ENCODE measurements at places on chromosomes 7 and 10. TPM values are rescaled to one million over a fixed set of nuclear protein-coding genes. Genes with fewer than 3 reads are reported as not detected.
A peak's percentile ranks its signal among the peaks of the same experiment; 100 is the strongest.

ZCWPW1 gene
- total RNA-seq, result 1.3 TPM

GRCh38 chr7:71661671-71662224 lies 529.8 kb downstream of the GALNT17 start:
- H3K4me3 ChIP-seq, result no peak overlapping the region
- H3K36me3 ChIP-seq, result no peaks in the 10 kb centered on the region
- no peaks in the 10 kb centered on the region for H3K4me1 ChIP-seq
- H3K27ac ChIP-seq, result no peak overlapping the region
- no peak for DNase-seq

GPR15LG gene
- total RNA-seq, result not detected

DNA sequence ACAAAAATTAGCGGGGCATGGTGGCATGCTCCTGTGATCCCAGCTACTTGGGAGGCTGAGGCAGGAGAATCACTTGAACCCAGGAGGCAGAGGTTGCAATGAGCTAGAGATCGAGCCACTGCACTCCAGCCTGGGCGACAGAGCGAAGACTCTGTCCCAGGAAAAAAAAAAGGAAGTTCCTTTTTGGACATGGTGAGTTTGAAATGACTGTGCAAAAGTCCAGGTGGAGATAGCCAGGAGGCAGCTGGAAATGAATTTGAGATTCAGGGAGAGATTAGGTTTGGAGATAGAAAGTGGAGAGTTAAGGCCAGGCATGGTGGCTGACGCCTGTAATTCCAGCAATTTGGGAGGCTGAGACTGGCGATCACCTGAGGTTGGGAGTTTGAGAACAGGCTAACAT lies 139.1 kb downstream of the MARCHF5 start:
- DNase-seq, result no peak
- no peak overlapping the region for H3K27ac ChIP-seq
- H3K27me3 ChIP-seq, result peaks cover 3% of the 10 kb centered on the region
- no peak overlapping the region for H3K4me3 ChIP-seq
- no peaks in the 10 kb centered on the region for H3K36me3 ChIP-seq

CPXM2 gene
- total RNA-seq, result not detected

GRCh38 chr7:34844936-34845665 lies 187.1 kb downstream of the NPSR1 start:
- H3K36me3 ChIP-seq, result no peaks in the 10 kb centered on the region
- peaks cover 46% of the 10 kb centered on the region for H3K27me3 ChIP-seq
- H3K4me3 ChIP-seq, result no peak overlapping the region
- H3K4me1 ChIP-seq, result no peaks in the 10 kb centered on the region
- no peak overlapping the region for H3K27ac ChIP-seq
- no peak for DNase-seq

DNA sequence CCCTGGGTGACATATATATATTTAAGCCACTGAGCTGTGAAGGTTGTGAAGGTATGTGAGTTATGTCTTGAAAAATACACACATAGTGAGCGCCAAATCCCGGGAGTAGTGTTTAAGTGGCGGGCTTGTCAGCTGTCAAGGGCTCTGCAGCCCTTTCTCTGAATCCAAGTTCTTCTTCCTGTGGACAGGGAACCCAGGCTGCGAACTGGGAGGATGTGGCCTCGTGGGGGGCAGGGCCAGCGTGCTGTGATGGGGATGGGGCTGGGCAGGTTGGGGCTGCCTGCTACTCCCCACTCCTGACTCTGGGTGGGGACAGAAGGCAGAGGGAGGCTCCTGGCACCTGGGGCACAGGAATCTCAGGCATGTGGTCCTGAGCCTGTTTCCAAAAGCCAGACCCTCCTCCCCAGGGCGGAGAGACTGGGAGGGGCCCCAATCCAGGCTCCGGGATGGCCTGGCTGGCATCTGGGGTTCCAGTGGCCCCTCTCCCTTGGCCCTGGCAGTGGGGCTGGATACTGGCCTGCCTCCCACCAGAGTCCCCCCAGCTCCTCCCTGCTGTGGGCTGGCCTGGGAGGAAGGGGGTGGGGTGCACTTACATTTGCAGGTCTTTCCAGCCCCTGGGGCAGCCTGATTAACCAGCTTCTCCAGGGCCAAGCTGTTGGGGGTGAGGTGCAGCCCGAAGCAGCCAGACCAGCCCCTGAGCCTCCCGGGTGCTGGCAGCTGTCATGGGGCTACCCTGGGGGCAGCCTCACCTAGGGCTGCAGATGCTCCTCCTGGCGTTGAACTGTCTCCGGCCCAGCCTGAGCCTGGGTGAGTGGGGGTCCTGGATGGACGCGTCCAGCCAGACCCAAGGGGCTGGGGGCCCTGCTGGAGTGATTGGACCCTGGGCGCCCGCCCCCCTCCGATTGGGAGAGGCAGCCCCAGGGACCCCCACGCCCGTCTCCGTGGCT lies at the start of gene UPK3B:
Gene UPK3B, plus strand, starts transcription at position 622 of the 947 bp plus-strand sequence. Its CDS starts 101 bp downstream, at position 723.
- no peaks in the 10 kb centered on the region for H3K27me3 ChIP-seq
- H3K36me3 ChIP-seq, result no peaks in the 10 kb centered on the region
- no peak within 1 kb of the TSS for H3K4me3 ChIP-seq
- H3K4me1 ChIP-seq, result peaks cover 7% of the 10 kb centered on the region

- peaks cover 5% of the 10 kb centered on the region for H3K36me3 ChIP-seq
- no peaks in the 10 kb centered on the region for H3K27me3 ChIP-seq
- DNase-seq, result no peak
- no peak overlapping the region for H3K4me3 ChIP-seq
- peaks cover 17% of the 10 kb centered on the region for H3K4me1 ChIP-seq
- no peak overlapping the region for H3K27ac ChIP-seq
These were observed 16.5 kb downstream of the CREB3L2 start for GRCh38 chr7:137985253-137985896.

GRCh38 chr10:70174058-70174741 lies 3.9 kb upstream of the SAR1A start:
- H3K4me3 ChIP-seq, result peak overlapping the region; percentile 40
- H3K27me3 ChIP-seq, result peaks cover 3% of the 10 kb centered on the region
- no peak for DNase-seq

GRCh38 chr10:68301790-68302502 lies 29.9 kb upstream of the HNRNPH3 start:
- no peak overlapping the region for H3K4me3 ChIP-seq
- no peak for DNase-seq
- no peaks in the 10 kb centered on the region for H3K36me3 ChIP-seq
- H3K27me3 ChIP-seq, result no peaks in the 10 kb centered on the region
- no peaks in the 10 kb centered on the region for H3K4me1 ChIP-seq

DNA sequence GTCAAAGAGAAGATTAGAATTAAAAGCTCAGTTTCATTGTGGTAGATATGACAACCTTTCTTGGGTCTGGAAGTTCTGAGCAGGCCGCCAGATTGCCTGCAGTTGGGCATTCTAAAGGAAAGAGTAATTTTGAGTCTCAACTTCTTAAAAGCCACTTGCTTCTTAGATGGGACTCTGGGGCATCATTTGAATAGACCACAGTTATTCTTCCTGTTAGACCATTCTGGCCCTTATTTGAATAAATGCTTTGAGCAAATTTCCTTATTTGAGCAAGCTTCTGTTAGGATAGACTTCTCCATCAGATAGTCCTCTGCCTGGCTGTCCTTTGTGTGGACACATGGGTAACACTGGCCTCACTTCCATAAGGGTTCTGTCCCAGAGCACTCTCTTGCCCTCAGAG lies 40.2 kb downstream of the SND1 start:
- peaks cover 18% of the 10 kb centered on the region for H3K4me1 ChIP-seq
- no peak overlapping the region for H3K4me3 ChIP-seq
- H3K27ac ChIP-seq, result no peak overlapping the region
- H3K36me3 ChIP-seq, result peaks cover 28% of the 10 kb centered on the region
- no peak for DNase-seq

GRCh38 chr7:112648781-112649180 lies 141.4 kb downstream of the TMEM168 start:
- no peaks in the 10 kb centered on the region for H3K4me1 ChIP-seq
- H3K4me3 ChIP-seq, result no peak overlapping the region
- H3K27me3 ChIP-seq, result peaks cover 15% of the 10 kb centered on the region
- DNase-seq, result no peak
- no peak overlapping the region for H3K27ac ChIP-seq

- no peaks in the 10 kb centered on the region for H3K36me3 ChIP-seq
- H3K4me1 ChIP-seq, result peaks cover 8% of the 10 kb centered on the region
- no peak overlapping the region for H3K27ac ChIP-seq
- H3K4me3 ChIP-seq, result no peak overlapping the region
These were observed 15.1 kb upstream of the SLC16A12 start for GRCh38 chr10:89550509-89550908.

DNA sequence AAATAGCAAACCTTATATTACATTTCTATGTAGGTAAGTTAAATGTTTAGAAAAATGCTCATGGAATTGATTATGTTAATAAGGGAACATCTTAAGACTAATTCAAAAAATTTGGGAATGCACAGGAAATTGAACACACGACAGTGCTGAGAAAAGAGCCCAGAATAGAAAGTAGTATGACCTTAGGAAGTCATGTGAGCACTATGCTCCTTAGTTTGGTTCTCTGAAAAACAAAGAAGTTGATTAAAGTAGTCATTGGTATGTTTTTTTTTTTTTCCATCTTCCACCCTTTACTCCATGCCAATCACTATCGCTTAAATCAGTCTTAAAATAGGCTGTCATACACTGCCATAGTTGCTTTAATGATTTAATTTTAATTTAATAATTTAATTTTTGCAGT lies 242.9 kb downstream of the ANKRD7 start:
- no peak for DNase-seq
- no peaks in the 10 kb centered on the region for H3K4me1 ChIP-seq
- no peak overlapping the region for H3K4me3 ChIP-seq
- H3K36me3 ChIP-seq, result no peaks in the 10 kb centered on the region

- H3K4me1 ChIP-seq, result peaks cover 58% of the 10 kb centered on the region
- H3K36me3 ChIP-seq, result peaks cover 11% of the 10 kb centered on the region
These were observed 18.7 kb downstream of the PRSS2 start for GRCh38 chr7:142789441-142789840.

- peak overlapping the region; percentile 7 for H3K4me3 ChIP-seq
- H3K4me1 ChIP-seq, result peaks cover 27% of the 10 kb centered on the region
- no peak for DNase-seq
- peak overlapping the region; percentile 10 for H3K27ac ChIP-seq
- H3K27me3 ChIP-seq, result no peaks in the 10 kb centered on the region
These were observed 1.7 kb upstream of the MRPS24 start for GRCh38 chr7:43871064-43871463.

GRCh38 chr7:113374955-113375354 lies 256.6 kb upstream of the SMIM30 start:
- H3K27me3 ChIP-seq, result no peaks in the 10 kb centered on the region
- no peak overlapping the region for H3K27ac ChIP-seq
- no peaks in the 10 kb centered on the region for H3K36me3 ChIP-seq
- no peaks in the 10 kb centered on the region for H3K4me1 ChIP-seq
- DNase-seq, result no peak
- H3K4me3 ChIP-seq, result no peak overlapping the region

- peak overlapping the region; percentile 88 for H3K4me3 ChIP-seq
- H3K4me1 ChIP-seq, result peaks cover 46% of the 10 kb centered on the region
- H3K27me3 ChIP-seq, result no peaks in the 10 kb centered on the region
These were observed 63.9 kb upstream of the AHR start for GRCh38 chr7:17234398-17235031.

EVX1 gene
- not detected for total RNA-seq

Measured in natural killer cell treated with Interleukin-12 subunit alpha and Interleukin-12 subunit beta and Interleukin-15 and Interleukin-18, amount 100 ng/mL, for 72 hours (primary cell).